ENCODE measurements at places on chromosomes 5 and 9. TPM values are rescaled to one million over a fixed set of nuclear protein-coding genes. Genes with fewer than 3 reads are reported as not detected.

- H3K27ac ChIP-seq = no peak overlapping the region
- DNase-seq = no peak
- no peak overlapping the region for H3K4me3 ChIP-seq
- H3K4me1 ChIP-seq = no peaks in the 10 kb centered on the region
Measured at GRCh38 chr9:103731541-103731940, 362.6 kb upstream of the SMC2 start.

C1QTNF2 gene
- total RNA-seq = 2.8 TPM

C5orf58 gene
- total RNA-seq = not detected

- H3K4me3 ChIP-seq = no peak overlapping the region
- no peaks in the 10 kb centered on the region for H3K27me3 ChIP-seq
- no peaks in the 10 kb centered on the region for H3K4me1 ChIP-seq
- H3K36me3 ChIP-seq = no peaks in the 10 kb centered on the region
- no peak for DNase-seq
- no peak overlapping the region for H3K27ac ChIP-seq
Measured at GRCh38 chr9:13295556-13295955, 16.1 kb upstream of the MPDZ start.

DNA sequence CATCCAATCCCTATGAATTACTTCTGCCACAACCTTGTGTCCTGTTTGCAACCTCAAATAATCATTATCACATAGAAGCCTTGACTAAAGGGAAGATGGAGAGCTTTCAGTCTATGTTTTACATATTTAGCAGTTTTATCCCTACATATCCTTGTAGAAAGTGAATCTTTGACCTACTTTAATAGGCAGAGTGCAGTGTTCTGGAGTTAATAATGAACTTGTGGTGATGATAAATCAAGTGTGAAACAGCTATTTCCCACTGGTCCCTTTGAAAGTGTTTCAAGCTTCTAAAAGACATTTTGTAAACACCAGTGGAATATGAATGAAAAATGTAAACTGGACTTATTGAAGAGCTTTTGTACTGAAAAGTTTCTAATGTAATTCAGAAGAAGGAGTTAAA lies 406.7 kb downstream of the GABRG2 start:
- no peaks in the 10 kb centered on the region for H3K4me1 ChIP-seq
- no peak overlapping the region for H3K4me3 ChIP-seq
- no peaks in the 10 kb centered on the region for H3K27me3 ChIP-seq
- no peaks in the 10 kb centered on the region for H3K36me3 ChIP-seq
- H3K27ac ChIP-seq = no peak overlapping the region
- peak; percentile 28 for DNase-seq

DNA sequence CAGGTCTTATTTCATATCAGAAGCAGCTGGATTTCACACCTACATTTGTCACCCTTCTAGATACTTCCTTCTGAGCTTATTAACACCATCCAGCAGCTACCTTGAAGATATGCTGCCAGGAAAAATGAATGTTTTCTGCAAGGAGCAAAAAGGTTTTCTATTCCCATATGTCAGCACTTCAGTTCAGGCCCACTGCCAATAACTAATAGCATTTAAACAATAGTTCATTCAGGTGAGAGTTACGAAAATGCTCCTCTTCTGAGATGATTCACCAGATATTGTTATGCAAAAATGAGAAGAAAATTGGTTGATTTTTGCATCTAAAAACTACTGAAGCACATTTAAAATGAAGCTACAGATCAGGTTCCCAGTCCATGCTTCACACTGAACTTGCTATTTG lies 56.4 kb upstream of the ISL1 start:
- H3K36me3 ChIP-seq = no peaks in the 10 kb centered on the region
- DNase-seq = no peak
- no peak overlapping the region for H3K27ac ChIP-seq
- H3K27me3 ChIP-seq = no peaks in the 10 kb centered on the region
- no peak overlapping the region for H3K4me3 ChIP-seq
- no peaks in the 10 kb centered on the region for H3K4me1 ChIP-seq

UBE2QL1 gene
- total RNA-seq = 0.31 TPM

DNA sequence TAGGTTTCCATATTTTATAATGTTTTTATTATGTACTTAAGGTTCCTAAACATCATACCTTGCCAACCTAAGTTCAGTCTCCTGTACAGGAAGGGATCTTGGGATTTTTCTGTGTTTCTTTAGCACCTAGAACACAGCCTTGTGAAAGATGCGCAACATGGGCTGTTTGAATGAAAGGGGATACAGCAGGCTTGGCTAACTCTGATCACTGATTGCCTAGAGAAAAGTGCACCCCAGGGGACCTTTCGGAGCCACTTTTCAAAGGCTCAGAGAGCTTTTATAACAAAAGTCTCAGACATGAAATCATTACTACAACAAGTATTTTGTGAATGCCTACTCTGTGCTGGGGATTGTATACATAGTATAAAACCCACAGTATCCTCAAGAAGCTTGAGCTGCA lies 261.6 kb downstream of the BNC2 start:
- no peak overlapping the region for H3K27ac ChIP-seq
- H3K4me3 ChIP-seq = no peak overlapping the region
- no peaks in the 10 kb centered on the region for H3K4me1 ChIP-seq
- DNase-seq = no peak
- no peaks in the 10 kb centered on the region for H3K36me3 ChIP-seq

GRCh38 chr5:74067748-74068541 lies 441.9 kb downstream of the ARHGEF28 start:
- no peak overlapping the region for H3K27ac ChIP-seq
- H3K4me1 ChIP-seq = no peaks in the 10 kb centered on the region
- H3K27me3 ChIP-seq = no peaks in the 10 kb centered on the region
- H3K36me3 ChIP-seq = no peaks in the 10 kb centered on the region

PPP3R2 gene
- total RNA-seq = not detected

DNA sequence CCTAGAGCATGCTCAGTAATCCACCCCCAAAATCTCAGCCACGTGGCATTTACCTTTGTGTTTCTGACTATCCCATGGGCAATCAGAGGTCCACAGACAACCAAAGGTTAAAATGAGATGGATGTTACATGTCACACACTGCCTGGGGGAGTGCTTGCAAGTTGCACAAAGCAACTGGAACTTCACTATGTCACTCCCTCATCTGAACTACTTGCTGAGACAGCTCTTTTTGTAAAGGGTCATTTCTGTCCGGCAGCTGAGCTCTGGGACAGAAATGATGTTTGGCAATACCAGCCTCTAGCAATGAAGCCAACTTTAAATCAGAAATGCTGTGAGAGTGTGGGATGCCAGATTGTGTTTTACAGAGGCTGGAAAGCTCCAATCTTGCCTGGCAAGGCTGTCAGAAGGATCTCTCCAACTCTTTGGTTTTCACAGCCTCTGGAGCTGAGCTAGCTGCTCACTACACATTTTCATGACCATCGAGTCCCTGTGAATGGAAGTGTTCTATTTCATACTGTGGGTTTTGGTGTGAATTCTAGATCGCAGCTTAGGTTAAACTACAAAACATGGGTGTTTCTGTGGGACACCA lies 66.3 kb upstream of the TMEM215 start:
- no peaks in the 10 kb centered on the region for H3K27me3 ChIP-seq
- H3K4me3 ChIP-seq = no peak overlapping the region
- H3K27ac ChIP-seq = no peak overlapping the region
- H3K36me3 ChIP-seq = no peaks in the 10 kb centered on the region
- no peaks in the 10 kb centered on the region for H3K4me1 ChIP-seq

- H3K27me3 ChIP-seq = no peaks in the 10 kb centered on the region
- peak overlapping the region; percentile 22 for H3K27ac ChIP-seq
- peaks cover 6% of the 10 kb centered on the region for H3K4me1 ChIP-seq
- H3K36me3 ChIP-seq = no peaks in the 10 kb centered on the region
- H3K4me3 ChIP-seq = no peak overlapping the region
Measured at GRCh38 chr9:116365056-116365471, 211.5 kb downstream of the PAPPA start.

DNA sequence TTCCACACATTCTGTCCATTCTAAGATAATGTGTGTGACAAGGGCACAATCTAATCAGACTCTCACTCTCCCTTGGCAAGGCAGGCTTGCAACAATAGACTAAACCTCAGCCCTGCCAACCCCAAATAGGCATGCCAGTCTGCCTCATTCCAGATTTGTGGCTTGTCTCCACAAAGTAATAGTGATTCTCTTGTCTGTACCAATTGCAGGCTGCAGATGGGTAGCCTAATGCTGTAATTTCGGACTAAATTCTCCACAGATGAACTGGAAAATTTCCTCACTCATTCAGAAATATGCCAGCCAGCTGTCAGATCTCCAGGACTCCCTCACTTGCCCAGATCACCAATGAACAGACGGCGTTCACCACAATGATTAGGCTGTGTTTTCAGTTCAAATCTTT lies 413.6 kb downstream of the ELAVL2 start:
- H3K4me3 ChIP-seq = no peak overlapping the region
- no peaks in the 10 kb centered on the region for H3K27me3 ChIP-seq
- no peaks in the 10 kb centered on the region for H3K4me1 ChIP-seq
- no peaks in the 10 kb centered on the region for H3K36me3 ChIP-seq

DNA sequence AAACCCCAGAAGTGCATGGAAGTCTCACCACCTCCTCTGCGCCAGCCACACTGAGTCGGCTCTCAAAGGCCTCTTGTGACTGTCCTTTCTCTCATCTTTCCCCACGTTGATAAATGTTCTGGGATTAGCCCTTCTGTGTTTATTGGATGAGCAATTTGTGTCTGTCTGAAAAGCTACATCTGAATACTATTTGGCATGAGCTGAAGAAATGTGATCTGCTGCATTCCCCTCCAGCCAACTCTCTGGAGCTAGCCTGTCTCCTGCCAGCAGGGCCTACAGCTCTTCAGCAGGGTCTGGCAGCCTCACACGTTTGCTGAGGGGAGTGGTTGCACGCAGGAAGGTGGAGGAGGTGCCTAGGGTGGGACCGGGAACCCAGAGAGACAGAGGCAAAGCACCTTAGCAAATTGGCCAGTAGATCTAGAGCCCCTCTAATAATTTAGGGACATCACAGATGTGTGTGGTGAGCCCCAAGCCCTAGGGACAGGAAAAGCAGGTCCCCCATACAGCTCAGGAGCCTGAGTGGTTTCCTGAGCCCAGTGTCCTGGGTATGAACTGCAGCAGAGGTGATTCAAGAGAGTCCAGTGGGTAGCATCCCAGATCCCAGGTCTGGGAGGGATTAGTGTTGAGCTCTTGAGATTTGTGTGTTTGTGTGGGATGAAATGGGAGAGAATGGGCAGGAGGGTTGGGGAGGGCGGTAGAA lies 20.5 kb upstream of the B4GALT1 start:
- no peak overlapping the region for H3K4me3 ChIP-seq
- no peaks in the 10 kb centered on the region for H3K27me3 ChIP-seq
- no peaks in the 10 kb centered on the region for H3K36me3 ChIP-seq

- H3K27ac ChIP-seq = no peak overlapping the region
- DNase-seq = peak; percentile 3
- no peak overlapping the region for H3K4me3 ChIP-seq
- H3K4me1 ChIP-seq = no peaks in the 10 kb centered on the region
- no peaks in the 10 kb centered on the region for H3K27me3 ChIP-seq
Measured at GRCh38 chr9:38004809-38005560, 64.0 kb downstream of the SHB start.

- H3K4me3 ChIP-seq = no peak overlapping the region
- H3K4me1 ChIP-seq = no peaks in the 10 kb centered on the region
- no peak for DNase-seq
Measured at GRCh38 chr9:13113216-13113615, 166.3 kb downstream of the MPDZ start.

DNA sequence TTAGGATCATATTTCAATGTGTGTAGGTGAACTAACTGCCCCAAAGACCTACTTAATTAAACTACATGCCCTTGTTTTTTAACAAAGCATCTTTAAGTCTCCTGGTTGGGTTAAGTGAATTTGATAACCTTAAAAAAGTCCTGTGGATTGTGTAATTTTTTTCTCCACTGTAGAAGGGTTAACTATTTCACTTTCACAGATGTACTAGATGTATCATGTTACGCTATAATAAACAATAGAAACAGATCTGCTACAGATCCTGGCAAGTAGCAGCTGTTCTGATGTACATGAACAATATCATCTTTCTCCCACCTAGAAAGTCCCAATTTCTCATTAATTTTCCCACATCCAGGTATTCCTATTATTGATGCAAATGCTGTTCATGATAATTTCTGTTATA lies 18.9 kb downstream of the KIF24 start:
- H3K4me3 ChIP-seq = no peak overlapping the region
- H3K27ac ChIP-seq = no peak overlapping the region
- DNase-seq = peak; percentile 22
- H3K27me3 ChIP-seq = no peaks in the 10 kb centered on the region

PCDHB16 gene
- total RNA-seq = 5.1 TPM

SPATA9 gene
- total RNA-seq = 1.0 TPM

CAMK4 gene
- total RNA-seq = 4.7 TPM

DNA sequence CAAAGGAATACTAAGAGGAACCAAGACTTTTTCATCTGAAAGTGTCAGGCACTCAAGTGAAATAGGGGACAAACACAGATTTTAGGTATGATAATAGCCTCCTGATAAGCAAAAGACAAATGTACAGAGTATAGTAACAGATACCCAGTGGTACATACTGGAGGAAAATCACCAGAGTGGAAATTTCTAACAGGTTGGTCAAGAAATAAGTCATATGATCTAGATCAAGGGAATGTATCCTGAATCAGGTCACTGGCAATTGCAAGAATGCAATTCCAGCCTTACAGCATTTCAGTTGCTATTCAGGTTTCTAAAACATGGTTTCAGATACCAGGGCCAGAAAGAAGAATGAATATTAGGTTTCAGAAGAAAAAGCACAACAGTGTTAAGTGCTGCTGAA lies 82.2 kb upstream of the SLCO6A1 start:
- H3K4me3 ChIP-seq = no peak overlapping the region
- no peaks in the 10 kb centered on the region for H3K27me3 ChIP-seq
- H3K36me3 ChIP-seq = no peaks in the 10 kb centered on the region
- no peak overlapping the region for H3K27ac ChIP-seq
- no peak for DNase-seq

GRCh38 chr9:120886490-120886967 lies 9.5 kb upstream of the PHF19 start:
- H3K36me3 ChIP-seq = no peaks in the 10 kb centered on the region
- H3K4me1 ChIP-seq = no peaks in the 10 kb centered on the region
- DNase-seq = no peak
- H3K27ac ChIP-seq = no peak overlapping the region
- no peaks in the 10 kb centered on the region for H3K27me3 ChIP-seq

- H3K4me1 ChIP-seq = no peaks in the 10 kb centered on the region
- no peaks in the 10 kb centered on the region for H3K36me3 ChIP-seq
- H3K27me3 ChIP-seq = peaks cover 2% of the 10 kb centered on the region
Measured at GRCh38 chr5:176877793-176878331, 21.3 kb downstream of the HK3 start.

DNA sequence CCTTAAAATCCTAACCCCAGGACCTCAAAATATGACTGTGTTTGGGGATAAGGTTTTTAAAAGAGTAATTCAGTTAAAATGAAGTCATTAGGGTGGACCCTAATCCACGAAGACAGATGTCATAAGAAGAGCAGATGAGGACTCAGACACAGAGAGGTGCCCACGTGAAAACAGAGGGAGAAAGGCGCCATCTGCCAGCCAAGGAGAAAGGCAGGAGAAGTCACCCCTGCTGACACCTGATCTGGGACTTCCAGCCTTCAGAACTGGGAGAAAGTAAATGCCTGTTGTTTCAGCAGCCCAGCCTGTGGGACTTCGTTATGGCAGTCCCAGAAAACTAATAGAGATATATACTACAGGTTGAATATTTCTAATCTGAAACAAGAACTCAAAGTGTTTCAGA lies 67.4 kb downstream of the ROR2 start:
- H3K27ac ChIP-seq = no peak overlapping the region
- no peaks in the 10 kb centered on the region for H3K27me3 ChIP-seq
- H3K4me3 ChIP-seq = no peak overlapping the region
- DNase-seq = no peak

CARD6 gene
- 17.9 TPM for total RNA-seq
